ENCODE measurements at places on chromosomes 4 and X. TPM values are rescaled to one million over a fixed set of nuclear protein-coding genes. Genes with fewer than 3 reads are reported as not detected.

Gene UGT2A1
- total RNA-seq = not detected

Gene SUPT20HL2
- total RNA-seq = not detected

Gene NKX6-1
- total RNA-seq = not detected

Gene VCX
- not detected for total RNA-seq

Gene UVSSA
- total RNA-seq = 9.5 TPM
